NCI-H1436 (cell line): ENCODE measurements at places on chromosomes 11 and 22.

GRCh38 chr22:38782402-38783094 lies 11.4 kb downstream of the DNAL4 start:
- DNase-seq: no peak

- no peak for DNase-seq
Measured at GRCh38 chr22:29480512-29481264, 670 bp downstream of the NEFH start.

DNA sequence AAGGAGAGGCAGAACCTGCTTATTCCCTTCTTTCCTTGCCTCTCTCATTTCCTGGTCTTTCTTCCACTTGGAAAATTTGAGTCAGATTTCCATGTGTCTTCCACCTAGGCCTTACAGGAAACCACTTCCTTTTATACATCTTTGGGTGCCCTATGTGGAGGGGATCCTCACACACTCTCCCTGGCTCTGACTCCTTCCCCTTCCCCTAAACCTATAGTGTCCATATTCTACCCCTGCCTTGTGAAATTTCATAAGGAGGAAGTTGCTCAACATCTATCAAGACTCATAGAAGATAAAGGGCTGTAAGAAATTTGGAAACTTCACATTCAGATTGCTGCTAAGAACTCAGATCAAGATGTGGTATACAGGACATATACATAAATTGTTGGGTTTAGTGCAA lies 20.4 kb downstream of the TUG1 start:
- no peak for DNase-seq

DNA sequence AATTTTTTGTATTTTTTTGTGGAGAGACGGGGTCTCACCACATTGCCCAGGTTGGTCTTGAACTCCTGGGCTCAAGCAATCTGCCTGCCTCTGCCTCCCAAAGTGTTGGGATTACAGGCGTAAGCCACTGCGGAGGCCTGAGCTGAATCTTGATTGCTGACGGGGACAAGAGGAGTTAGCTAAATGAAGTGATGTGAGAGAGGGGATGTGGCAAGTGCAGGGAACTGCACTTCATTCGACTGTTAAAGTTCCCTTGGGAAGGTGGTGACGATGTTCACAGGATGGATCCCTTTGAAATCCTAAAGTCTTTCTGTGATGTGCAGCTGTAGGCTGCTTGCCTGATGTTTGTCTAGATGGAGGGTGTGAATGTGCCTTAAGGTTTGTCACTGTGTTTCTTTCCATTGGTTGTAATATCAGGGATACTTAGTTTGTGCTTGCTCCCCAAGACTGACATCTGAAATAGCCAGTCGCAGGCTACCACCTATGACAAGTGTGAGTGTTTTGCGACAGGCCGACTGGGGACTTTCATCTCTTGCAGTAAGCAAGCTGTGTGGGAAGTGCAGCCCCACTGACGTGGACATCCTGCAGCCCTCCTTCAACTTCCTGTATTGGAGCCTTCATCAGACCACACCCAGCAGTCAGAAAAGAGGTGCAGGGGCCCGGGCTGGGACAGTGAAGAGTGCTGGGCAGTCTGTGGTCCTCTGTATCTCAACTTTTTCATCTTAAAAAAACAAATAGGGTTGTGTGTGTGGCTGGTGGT lies 19.6 kb upstream of the CCDC134 start:
- DNase-seq: peak; percentile 9

GRCh38 chr11:104464691-104465090 lies 300.7 kb upstream of the PDGFD start:
- no peak for DNase-seq

GRCh38 chr22:17920145-17920605 lies 104.2 kb downstream of the MICAL3 start:
- DNase-seq: no peak

GRCh38 chr22:35517207-35517606 lies 23.4 kb upstream of the RASD2 start:
- no peak for DNase-seq

DNA sequence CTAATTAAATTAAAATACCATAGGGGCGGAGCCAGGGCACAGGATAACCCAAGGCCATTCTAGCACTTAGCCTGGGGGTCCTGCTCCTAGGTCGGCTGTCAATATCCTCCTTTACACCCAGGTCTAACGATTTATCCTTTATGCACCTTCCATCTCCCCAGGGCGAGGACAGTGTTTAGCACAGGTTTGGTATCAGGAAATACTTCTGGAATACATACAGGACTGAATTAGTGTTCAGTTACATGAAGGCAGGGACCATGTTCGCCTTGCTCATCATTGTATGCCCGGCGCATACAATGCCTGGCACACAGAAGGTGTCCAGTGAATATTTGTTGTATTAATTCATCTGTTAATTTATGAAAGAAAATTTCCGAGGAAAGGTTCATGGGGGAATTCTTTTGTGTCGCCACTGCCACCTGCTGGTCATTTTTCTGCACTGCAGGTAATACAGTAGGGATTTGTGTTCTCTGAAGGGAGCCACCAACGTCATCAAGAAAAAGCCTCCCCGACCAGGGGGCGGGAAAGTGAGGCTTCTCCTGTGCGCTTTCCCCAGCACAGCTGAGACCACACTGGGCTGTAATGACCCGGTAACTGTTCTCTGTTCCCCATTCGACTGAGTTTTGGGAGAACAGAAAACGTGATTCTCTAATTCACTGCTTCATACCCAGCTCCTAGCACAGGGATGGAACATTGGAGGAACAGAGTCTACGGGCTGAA lies 68.7 kb upstream of the ASPHD2 start:
- peak; percentile 61 for DNase-seq

DNA sequence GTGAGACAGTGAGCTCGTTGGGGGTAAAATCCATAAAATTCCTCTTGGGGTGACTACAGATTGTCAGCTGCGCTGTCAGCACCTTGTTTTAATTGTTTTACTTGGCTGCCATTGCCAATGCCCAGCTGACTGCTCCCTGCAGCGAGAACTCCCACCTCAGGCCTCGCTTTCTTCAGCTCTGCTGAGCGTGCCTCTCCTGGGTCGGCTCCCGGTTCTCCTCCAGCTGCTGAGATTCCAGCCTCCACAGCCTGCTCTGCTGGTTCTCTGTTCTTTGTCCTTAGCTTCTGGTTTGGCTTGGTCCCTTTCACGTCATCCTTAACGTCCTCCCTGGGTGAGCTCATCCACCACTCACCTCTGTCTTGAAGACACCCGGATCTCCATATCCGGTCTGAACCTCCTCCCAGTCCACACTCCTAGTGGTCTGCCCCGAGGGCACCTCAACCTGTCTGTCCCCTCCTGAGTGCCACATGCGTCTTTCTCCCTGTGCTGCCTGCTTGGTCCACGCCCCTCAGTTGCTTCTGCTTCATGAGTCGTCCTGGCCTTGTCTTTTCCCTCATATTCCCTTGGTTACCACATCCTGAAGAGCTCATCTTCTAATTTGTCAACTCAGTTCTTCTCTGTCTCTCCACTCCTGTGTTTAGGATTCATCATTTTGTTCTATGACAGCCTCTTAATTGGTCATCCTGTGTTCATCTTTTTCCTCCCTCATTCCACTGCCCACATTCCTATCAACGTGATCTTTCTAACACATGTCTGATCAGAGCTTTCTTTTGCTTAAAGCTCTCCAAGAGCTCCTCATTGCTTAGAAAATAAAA lies 35.6 kb downstream of the BMAL1 start:
- no peak for DNase-seq

DNA sequence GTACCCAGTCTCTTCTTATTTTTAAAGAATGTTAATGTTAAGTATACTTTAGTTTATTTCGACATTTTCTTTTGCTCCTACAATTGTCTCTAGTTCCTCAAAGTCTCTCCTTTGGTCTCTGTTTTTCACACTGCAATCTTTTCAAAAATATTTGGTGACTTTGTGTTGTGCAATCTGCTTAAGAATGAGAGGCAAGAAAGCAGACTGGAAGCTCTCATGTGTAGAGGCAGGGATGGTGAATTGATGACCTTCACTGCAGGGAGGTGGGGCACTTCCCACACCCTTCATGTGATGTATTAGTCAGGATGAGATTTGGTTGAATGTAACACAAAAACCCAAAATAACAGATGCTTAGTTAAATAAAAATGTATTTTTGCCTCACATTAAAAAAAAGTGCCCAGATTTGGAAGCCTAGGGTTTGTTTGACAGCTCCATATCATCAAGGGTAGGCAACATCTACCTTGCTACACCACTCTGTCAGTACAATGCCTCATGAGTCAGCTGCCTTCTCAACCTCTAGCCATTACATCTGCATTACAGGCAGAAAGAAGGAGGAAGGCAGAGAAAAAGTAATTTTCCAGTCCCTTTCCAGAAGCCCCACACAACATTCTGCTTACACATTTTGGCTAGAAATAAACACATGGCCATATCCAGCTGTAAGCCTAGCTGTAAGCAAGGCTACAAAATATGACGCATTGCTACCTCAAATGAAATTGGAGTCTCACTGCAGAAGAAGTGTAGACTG lies 3.8 kb upstream of the MMP27 start:
- DNase-seq: no peak

GRCh38 chr11:131658952-131659351 lies 288.5 kb downstream of the NTM start:
- DNase-seq: no peak

DNA sequence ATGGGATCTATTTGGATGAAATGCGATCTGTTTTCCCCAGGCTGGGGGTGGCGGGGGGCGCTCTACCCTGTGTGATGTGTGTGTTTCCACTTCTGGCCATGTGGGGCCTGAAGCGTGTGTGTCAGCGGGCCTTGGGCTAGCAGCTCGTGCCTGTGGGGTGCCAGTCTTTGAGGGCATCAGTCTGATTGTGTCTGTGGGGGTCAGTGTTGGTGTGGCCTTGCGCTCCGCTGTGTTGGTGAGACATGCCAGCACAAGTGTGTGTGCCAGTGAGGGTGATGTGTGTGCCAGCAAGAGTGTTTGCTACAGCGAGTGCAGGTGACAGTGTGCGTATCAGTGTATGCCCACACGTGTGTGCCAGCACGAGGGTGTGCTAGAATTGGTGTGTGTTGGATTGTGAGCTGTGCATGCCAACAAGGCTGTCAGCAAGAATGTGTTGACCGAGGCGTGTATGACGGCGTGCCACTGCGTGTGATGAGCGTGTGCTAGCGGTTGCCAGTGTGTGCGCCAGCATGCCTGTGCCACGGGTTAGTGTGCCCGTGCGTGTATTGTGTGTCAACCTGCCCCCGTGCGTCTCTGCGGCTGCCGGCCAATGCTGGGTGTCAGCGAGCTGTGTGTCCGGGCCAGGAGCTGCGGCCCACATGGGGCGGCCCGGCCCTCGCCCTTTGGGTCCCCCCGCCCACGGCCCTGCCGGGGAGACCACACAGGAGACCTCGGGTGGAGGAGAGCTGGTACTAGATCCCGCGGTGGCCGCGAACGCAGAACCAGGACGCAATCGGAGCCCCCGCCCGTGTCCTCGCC lies 519 bp downstream of the ARRB1 start:
- DNase-seq: no peak

- no peak for DNase-seq
Measured at GRCh38 chr11:58186938-58187337, 1.9 kb upstream of the OR9Q2 start.
